ENCODE measurements at places on chromosomes 7 and 10.

- no peak for DNase-seq
These were observed 274.3 kb upstream of the IMMP2L start for GRCh38 chr7:111836592-111836991.

GRCh38 chr7:133945497-133945896 lies 181.6 kb upstream of the LRGUK start:
- peak; percentile 12 for DNase-seq

GRCh38 chr7:150322114-150322832 lies 882 bp upstream of the LRRC61 start:
- DNase-seq: no peak

- DNase-seq: no peak
These were observed 12.7 kb upstream of the BTBD16 start for GRCh38 chr10:122258136-122259074.

- DNase-seq: no peak
These were observed 115.9 kb upstream of the IFRD1 start for GRCh38 chr7:112334366-112334765.

DNA sequence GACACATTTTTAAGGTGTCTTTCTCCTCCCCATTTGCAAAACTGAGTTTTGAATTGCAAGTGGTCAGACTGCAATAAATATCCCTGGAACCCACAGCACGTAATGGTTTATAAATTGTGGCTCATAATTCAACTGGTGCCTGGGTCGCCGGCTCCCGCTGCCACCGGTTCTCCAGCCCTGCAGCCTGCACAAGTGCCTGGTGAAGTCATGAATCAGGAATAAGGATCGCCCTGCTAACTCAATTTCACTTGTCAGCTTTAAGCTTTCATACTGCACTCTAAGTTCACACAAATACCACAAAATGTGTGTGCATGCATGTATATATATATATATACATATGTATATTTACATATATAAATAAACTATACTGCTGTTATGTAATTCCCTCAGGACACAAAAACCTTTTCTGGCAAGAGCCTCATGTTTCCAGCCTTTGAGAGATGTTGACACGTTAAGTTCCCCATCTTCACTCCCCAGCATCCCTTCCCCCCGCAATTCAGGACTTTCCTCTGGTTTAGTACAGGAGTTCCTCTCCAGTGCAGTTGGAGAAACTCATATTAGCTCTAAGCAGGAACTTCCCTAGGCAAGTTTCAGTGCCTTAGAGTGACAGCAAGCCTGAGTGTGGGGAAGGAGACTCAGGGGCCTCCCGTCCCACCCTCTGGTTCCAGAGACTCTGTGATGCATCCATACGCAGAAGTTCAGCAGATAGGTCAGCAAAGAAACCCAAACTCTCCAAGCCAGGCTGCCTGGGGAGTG lies 129.2 kb upstream of the UNC5B start:
- no peak for DNase-seq

- DNase-seq: no peak
These were observed 13.4 kb downstream of the TRPV6 start for GRCh38 chr7:142872106-142872675.
